Kidney (tissue), 22 donors: ENCODE measurements at places on chromosomes 1 and 21. TPM values are rescaled to one million over a fixed set of nuclear protein-coding genes. Genes with fewer than 3 reads are reported as not detected.

Gene NPPB
- not detected for polyA plus RNA-seq

- DNase-seq: no peak
- no peak overlapping the region for H3K4me3 ChIP-seq
- H3K27ac ChIP-seq: no peak overlapping the region
- H3K27me3 ChIP-seq: no peaks in the 10 kb centered on the region
- H3K36me3 ChIP-seq: no peaks in the 10 kb centered on the region
Measured at GRCh38 chr21:26433386-26433785, 139.7 kb downstream of the CYYR1 start.

DNA sequence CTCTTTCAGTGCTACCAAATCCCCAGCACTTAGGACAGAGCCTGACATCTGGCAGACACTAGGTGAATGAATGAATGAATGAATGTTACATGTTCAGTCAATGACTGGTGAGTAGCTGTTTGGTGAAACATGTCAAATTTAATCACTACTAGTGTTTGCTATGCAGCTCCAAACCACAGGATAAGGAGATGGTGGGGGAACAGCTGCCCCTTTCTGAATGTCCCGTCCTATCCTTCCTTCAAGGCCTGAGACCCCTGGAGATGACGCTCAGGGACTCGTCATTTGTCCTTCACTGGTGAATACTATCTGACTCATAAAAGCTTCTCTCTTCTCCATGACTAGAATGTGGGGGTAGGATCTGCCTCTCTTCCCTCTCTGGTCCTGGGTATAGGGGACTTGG, 175.4 kb downstream of the HIVEP3 start:
- H3K36me3 ChIP-seq: no peaks in the 10 kb centered on the region
- no peak overlapping the region for H3K4me3 ChIP-seq
- peaks cover 12% of the 10 kb centered on the region for H3K4me1 ChIP-seq

Gene LINGO4
- polyA plus RNA-seq: 0.32 TPM

Gene ADIPOR1
- 70.0 TPM for polyA plus RNA-seq

Gene DMBX1
- polyA plus RNA-seq: not detected

Gene KCNK2
- polyA plus RNA-seq: not detected

Gene OR2L8
- not detected for polyA plus RNA-seq
